ENCODE measurements at places on chromosomes 2 and 18.

- no peak for DNase-seq
Observed at GRCh38 chr2:60412620-60413019, 140.8 kb downstream of the BCL11A start.

GRCh38 chr2:174181368-174181767, 67.0 kb downstream of the OLA1 start:
- no peak for DNase-seq

- DNase-seq, result no peak
Observed at GRCh38 chr2:11869391-11869991, 123.1 kb downstream of the LPIN1 start.

- DNase-seq, result peak; percentile 25
Observed at GRCh38 chr2:162490052-162490717, 146.3 kb downstream of the GCA start.

GRCh38 chr2:8580316-8581233, 101.3 kb upstream of the ID2 start:
- no peak for DNase-seq

GRCh38 chr2:217858519-217859491, 144.0 kb downstream of the TNS1 start:
- peak; percentile 43 for DNase-seq

- DNase-seq, result no peak
Observed at GRCh38 chr2:19403785-19404184, 45.4 kb upstream of the OSR1 start.

GRCh38 chr2:65856928-65857327, 424.5 kb upstream of the SPRED2 start:
- DNase-seq, result no peak

GRCh38 chr2:240759459-240759858, 60.6 kb downstream of the KIF1A start:
- DNase-seq, result peak; percentile 36

- no peak for DNase-seq
Observed at GRCh38 chr2:201707753-201708152, 9.3 kb upstream of the MPP4 start.

GRCh38 chr2:199458009-199458805, 468 bp upstream of the SATB2 start:
- peak; percentile 38 for DNase-seq
